ENCODE measurements at places on chromosomes 2 and 18.

- no peak for DNase-seq
Observed at GRCh38 chr18:25921677-25922421, 168.6 kb downstream of the SS18 start.

DNA sequence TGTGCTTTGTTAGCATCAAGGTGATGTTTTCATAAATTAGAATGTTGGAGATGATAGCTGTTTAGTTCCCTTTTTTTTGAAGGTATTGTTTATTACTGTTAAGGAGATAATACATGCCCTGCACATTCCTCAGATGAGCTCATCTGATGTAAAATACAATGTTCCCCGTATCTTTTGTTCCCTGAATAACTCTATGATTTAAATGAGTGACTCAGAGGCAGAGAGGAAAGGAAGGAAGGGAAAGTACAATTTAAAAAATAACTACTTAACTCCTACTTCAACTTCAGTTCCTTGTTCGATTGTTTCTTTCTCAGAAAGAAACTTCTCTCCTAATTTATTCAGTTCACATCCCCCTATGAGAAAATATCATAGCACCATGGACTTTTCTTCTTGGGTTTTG lies 208.7 kb downstream of the KCNE4 start:
- no peak for DNase-seq

- no peak for DNase-seq
Observed at GRCh38 chr2:236380051-236380612, 115.9 kb upstream of the ASB18 start.

DNA sequence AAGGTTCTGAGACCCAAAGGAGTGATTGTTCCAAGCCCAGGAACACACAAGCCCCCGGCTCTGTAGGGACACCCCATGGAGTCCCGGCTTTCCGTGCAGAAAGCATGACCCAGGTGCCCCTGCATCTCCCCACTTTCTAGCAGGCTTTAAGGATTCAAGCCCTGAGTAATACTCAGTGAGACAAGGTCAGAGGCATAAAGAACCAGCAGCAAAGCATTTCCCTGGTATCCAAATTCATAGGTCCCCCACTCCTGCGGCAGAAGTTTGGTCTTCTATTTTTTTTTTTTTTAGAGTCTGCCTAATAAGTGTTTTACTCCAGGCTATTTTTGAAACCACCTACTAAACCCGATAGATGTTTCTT lies 16.3 kb downstream of the TSHZ1 start:
- DNase-seq: no peak

- DNase-seq: no peak
Observed at GRCh38 chr2:157928372-157928771, 52.2 kb upstream of the ACVR1 start.

DNA sequence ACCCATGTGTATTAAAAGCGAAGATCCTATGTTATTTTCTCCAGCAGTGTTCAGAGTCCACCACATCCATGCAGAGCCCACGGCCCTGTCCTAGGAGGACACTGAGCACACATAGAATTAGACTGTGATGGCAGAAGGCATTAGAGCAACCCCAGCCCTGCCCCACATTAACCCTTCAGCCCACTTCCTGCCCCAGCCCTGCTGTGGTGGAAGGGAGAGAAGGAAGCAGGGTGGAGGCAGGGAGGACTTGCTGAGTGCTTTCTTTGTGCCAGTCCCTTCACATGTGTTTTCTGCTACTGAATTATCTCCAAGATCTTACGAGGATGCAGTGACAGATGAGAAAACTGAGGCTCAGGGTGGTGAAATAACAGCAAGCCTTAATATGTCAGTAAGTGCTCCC lies 339.0 kb downstream of the SMAD2 start:
- no peak for DNase-seq
